ENCODE measurements at places on chromosomes 16 and 17.

DNA sequence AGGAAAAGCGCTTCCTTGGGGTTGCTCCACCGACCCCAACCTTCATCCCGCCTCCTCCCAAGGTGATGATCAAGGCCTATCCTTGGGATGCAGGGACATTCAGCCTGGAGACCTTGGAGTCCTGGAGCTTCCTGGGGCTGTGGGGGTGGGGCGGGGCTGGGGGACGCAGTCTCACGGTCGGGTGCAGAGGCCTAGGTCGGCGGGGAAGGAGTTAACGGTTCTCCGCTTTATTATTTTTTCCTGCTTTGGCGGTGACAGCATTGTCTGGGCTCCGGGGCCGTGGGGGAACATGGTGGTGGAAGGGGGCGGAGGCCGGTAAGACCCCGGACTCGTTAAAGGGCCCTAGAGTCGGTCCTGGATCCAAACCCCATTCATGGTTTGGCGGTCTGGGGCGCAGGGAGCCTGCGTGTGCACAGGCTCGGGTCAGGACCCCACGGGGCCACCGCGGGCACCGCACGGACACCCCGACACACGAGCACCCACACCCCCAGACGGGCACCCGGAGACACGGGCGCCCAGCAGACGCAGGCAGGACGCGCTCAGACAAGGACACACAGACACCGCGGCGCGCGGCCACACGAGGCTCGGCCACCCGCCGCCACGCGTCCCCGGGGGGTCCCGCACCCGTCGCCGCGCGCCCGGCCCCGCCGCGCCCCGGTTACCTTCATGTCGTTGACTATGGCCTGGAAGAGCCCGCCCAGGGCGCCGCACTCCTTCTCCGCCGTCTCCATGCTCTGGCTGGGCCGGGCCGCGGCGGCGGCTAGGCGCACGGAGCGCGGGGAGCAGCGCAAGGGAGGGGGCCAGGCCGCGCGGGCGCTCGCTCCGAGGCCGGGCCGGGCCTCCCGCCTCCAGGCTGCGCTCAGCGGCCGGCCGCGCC is 554 bp downstream of the MTSS2 start:
- DNase-seq = peak; percentile 74

DNA sequence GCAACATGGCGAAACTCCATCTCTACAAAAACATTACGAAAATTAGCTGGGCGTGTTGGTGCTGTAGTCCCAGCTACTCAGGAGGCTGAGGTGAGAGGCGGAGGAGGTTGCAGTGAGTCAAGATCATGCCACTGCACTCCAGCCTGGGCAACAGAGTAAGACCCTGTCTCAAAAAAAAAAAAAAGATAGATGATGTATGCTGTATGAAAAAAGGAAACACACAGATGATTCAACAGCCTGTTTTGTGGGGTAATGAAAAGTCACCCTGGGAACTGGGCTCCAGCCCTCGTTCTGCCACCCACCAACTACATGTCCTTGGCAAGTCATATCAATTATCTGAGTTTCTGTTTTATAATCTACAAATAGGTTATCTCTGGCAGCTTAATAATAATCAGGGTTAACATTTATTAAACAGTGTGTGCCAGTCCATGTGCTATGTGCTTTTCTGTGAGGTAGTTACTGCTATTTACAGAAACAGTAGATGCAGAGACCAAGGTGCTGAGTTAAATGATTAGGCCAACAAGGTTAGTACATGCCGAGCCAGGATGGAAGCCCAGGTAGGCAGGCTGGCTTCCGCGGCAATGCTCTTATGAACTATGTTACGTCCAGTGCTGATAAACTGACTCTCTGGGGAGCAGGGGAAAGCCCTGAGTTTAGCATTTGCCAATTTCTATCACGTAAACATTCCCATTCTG is 1.1 kb downstream of the G6PC1 start:
- DNase-seq = no peak

DNA sequence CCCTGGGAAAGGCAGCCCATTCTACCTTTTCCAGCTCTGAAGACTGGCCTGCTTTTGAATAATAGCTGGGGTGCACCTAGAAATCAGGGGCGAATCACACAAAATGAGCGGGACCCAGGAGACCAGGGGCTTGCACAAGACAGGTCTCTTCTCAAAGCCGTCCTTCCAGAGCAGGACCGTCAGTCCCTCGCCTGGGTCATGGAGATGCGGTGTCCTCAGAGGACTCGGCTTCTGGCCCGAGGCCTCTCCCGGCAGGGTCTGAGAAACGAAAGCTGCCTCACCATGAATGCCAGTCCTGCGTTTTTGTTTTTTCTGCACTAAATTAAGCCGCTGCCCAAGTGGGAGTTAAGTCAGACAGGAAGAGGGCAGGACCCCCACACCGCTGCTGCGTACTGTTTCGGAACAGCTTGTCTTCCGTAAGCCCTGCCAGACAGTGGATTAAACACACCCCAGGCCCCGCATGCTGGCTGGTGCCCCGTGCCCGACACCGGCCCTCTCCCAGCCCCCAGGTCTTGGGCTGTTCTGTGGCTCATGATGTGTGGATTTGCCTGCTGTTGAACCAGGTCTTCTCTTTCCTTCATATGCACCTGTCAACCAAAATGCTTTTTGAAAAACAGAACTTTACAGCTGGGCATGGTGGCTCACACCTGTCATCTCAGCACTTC is 142.1 kb upstream of the RPH3AL start:
- DNase-seq = no peak

GRCh38 chr16:962901-963814 is 7.6 kb downstream of the LMF1 start:
- no peak for DNase-seq

DNA sequence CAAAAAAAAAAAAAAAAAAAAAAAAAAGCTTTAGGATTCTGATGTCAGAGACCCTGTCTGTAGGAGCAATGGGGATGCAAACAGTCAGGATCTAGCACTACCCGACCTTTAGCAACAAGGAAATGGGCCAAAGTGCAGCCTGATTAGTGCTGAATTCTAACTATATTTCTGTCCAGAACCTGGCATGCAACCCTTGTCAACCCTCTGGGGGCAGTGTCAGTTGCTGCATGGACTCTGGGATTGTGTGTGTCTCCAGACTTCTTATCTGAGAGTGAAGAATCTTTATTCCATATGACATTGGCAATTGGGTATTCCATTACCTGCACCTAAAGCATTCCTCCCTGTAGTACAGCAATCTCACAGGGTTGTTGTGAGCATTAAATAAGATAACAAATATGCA is 120.3 kb upstream of the CRHR1 start:
- DNase-seq = no peak

DNA sequence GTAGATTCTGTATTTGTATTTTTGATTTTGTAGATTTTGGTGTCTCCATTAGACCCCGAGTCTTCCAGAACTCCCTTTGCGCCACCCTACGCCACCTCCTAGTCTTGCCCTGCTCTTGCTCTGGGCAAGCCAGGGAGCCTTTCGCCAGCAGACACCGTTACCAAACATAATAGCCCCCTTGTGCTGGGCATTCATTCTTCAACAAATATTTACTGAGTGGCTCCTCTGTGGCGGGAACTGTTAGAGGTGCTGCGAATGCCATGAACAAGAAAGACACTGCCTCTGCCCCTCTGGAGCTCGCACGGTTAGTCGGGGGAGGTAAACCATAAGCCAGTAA is 841 bp upstream of the GPT2 start:
- DNase-seq = no peak

GRCh38 chr17:17144916-17145665 is 61.0 kb downstream of the PLD6 start:
- no peak for DNase-seq

DNA sequence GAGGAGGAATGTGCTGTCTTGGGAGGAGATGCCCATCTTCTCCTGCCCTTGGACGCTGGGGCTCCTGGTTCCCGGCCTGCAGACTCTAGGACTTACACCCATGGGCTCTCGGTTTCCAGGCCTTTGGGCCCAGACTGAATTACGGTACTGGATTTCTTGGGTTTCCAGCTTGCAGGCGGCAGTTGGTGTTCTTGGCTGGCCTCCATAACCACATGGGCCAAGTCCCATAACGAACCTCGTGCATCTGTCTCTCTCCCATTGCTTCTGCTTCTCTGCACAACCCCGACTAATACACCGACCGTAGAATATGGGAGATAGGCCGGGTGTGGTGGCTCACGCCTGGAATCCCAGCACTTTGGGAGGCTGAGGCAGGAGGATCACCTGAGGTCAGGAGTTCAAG is 162.6 kb downstream of the SDK2 start:
- no peak for DNase-seq

DNA sequence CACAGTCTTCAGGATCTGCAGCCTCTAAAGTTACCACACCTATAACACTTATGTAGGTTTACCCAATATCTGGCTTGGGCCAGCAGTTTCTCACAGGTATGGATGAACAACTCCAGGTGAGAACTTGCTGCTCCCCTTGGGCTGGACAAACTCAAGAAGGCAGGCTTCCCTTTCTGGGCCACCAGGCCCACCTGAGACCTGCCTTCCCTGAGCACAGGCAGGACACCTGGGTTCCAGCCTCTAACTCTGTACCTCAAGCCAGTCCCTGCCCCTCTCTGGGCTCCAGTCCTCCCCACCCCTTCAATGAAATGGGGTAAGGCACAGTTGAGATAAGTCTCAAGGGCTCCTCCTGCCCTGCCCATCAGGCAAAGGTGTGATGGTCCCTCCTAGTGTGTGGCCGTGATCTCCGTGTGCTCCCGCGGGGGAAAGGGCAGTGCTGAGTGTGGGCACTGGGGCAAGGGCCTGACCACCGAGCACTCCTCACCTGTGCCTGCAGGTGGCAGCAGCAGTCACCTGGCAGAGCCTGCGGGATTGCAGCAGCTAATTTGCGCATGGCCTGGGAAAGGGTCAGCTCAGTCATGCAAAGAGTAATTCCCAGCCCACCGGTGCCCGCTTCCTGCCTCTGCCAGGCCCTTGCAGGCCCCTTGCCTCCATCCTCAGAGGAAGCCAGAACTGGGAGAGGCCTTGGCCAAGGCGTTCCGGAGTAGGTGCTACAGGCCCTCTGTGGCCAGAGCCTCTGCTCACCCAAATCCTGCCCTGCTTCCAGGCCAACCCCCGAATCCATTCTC is 28.2 kb upstream of the ADGRG1 start:
- no peak for DNase-seq

DNA sequence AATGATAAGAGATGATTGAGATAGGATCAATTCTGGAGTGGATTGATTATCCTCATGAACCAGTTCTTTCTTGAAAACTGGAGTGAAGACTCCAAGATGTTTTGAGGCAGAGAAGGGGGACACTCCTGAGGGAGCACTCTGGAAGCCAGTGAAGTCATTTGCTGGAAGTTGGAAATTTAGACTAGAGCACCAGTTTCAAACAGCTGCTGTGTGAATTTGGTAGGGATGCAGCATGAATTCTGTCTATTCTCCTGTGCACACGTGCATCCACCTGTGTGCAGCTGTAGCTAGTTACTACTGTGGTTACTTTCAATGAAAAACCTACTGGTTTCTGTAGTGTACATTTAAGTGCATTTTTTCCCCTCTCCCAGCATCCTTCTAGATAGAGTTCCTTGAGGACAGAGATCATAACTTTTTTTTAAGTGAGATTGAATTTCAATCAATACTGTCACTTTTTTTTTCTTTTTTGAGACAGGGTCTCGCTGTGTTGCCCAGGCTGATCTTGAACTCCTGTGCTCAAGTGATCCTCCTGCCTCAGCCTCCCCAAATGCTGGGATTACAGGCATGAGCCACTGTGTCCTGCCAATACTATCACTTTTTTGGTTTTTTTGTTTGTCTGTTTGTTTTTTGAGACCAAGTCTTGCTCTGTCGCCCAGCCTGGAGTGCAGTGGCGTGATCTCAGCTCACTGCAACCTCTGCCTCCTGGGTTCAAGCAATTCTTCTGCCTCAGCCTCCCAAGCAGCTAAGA is 65.9 kb downstream of the TUBD1 start:
- no peak for DNase-seq

Data from GM13977 (cell line).